ENCODE measurements at places on chromosomes 13 and 19. TPM values are rescaled to one million over a fixed set of nuclear protein-coding genes. Genes with fewer than 3 reads are reported as not detected.

DNA sequence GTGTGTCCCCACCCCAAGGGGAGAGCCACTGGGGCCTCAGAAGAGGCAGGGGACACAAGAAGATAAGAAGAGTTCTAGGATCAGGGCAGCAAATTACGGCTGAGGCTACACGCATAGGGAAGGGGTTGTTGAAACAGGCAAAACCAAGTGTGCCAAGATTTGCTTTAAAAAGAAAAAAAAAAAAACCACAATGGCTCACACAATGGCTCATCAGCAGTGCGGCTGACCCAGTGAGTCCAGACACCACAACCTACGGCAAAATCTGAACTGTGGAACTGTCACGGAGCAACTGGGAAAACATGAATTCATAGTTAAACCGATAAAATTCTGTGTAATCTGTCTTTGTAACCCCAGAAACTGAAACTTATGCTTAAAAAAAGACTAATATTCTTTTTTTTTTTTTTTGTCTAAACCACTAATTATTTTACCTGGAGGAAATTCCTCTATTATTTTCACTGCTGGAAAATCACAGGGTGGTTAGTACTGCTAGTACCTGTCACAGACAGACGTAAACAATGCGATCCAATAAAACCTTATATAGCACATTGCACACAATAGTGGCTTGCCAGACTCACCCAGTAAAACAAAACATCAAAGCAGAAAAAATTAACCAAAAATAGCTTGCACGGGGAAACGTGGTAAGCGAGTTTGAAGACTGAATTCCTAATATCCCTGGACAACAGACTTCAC is 325.4 kb upstream of the TSHZ3 start:
- DNase-seq = no peak

DNA sequence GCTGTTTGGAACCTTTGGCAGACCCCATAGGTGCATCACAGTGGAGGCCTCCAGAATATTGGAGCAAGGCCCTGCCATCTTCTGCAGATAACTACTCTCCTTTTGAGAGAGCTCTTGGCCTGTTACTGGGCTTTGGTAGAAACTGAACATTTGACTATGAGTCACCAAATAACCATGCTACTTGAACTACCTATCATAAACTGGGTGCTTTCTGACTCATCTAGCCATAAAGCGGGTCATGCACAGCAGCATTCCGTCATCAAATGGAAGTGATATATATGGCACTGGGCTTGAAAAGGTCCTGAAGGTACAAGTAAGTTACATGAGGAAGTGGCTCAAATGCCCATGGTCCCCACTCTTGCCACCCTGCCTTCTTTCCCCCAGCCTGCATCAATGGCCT is 782.5 kb upstream of the SLITRK6 start:
- DNase-seq = no peak

The PLA2G4C gene
- 9.7 TPM for total RNA-seq

The MUC16 gene
- not detected for total RNA-seq

GRCh38 chr19:51548891-51549305 is 17.4 kb upstream of the SIGLEC6 start:
- DNase-seq = no peak

- no peak for DNase-seq
Measured at GRCh38 chr19:15669891-15670290, 3.0 kb upstream of the CYP4F12 start.

- no peak for DNase-seq
Measured at GRCh38 chr13:107370015-107370785, 802.3 kb upstream of the ARGLU1 start.
